Activated CD8-positive, alpha-beta memory T cell treated with anti-CD3 and anti-CD28 coated beads for 48 hours (primary cell): ENCODE measurements at places on chromosomes 1 and 21.

DNA sequence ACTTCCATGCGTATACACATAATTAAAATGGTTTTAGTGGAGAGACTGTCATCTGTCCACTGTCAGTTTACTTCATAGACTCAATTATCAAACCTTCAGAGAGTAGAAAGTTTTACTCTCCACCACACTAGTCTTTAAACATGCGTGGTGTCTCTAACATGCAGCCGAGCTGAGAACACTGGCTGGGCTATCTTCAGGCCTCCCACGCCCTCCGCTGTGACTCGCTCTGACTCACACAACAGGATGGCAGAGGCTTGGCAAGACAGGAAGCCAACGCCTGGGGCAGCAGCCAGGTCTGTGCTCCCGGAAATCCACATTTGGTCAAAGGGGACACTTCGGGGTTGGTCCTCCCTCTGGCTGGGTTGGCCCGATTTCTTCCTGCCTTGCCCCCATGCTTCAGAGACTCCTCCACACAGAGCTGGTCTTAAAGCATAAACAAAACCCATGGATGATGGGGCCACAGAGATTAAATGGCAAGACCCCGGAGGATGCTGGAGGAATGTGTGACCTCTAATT, 22.7 kb upstream of the IFNGR2 start:
- DNase-seq, result peak; percentile 66

DNA sequence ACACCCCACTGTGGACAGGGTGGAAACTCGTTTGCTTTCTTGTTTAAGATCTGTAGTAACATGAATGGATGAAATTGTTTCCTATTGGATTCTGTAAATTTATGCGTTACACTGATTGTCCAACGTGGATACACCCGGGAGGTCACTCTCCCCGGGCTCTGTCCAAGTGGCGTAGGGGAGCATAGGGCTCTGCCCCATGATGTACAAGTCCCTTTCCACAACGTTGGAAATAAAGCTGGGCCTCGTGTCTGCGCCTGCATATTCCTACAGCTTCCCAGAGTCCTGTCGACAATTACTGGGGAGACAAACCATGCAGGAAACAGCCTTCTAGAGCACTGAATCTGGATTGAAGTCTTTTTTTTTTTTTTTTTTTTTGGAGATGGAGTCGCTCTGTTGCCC, 1.4 kb downstream of the RCC1 start:
- DNase-seq, result peak; percentile 25

DNA sequence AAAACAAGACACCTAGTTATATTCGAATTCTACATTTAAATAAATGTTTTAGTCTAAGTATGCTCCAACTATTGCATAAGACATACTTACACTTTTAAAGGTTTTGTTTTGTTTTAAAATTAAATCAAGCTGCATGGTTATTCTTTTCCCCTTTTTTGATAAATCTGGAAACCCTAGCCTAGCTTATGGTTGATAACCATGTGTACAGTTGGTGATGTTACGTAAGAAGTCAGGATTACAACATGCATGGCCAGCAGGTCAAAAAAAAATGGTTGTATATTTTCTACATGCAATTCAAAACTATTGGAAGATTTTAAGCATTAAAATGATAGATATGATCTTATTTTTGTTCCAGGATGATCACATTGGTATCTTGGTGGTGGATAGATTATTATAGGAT, 1600.6 kb downstream of the PLA2G4A start:
- no peak for DNase-seq

GRCh38 chr1:41647221-41648135, 163.0 kb upstream of the EDN2 start:
- DNase-seq, result no peak

DNA sequence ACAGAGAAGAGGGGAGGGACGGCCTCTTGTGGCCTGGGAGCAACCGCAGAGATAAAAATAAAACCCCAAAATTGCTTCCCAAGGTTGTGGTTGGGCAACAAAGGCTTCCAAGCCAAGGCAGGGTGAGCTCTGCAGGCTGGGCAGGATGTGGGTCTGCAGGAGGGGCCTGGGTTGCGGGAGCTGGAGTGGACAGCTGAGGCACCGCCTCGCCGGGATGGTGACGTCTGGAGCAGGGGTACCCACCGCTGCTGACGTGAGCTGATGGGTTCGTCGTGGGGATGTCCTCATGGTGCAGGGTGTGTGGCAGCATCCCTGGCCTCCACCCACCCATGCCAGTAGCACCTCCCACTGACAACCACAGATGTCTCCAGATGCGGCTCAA, 3.7 kb downstream of the AURKAIP1 start:
- no peak for DNase-seq

- DNase-seq, result no peak
Observed at GRCh38 chr1:5271264-5271663, 616.9 kb downstream of the AJAP1 start.

DNA sequence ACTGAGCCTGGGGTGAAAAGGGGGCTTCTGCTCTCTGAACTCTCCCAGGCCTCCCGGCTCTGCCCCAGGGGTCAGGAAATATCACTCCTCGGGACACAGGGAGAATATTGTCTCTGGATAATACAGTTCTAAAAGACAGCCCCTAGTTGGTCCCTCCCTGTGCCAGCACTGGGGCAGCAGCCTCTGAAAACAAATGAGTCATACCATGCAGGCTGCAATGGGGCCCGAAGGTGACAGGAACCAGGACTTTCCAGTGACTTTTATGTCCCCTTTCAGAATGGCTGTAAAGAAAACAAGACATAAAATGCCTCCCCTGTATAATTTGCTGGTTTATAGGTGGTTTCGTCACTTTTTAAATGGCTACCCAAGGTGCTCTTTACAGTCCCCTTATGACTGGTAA, 360.0 kb downstream of the NPHP4 start:
- DNase-seq, result no peak

GRCh38 chr1:87560601-87561360, 232.1 kb downstream of the LMO4 start:
- DNase-seq, result no peak

- no peak for DNase-seq
Observed at GRCh38 chr1:183653462-183653794, 312 bp upstream of the APOBEC4 start.

- DNase-seq, result no peak
Observed at GRCh38 chr1:212981025-212981495, 30.7 kb downstream of the VASH2 start.

DNA sequence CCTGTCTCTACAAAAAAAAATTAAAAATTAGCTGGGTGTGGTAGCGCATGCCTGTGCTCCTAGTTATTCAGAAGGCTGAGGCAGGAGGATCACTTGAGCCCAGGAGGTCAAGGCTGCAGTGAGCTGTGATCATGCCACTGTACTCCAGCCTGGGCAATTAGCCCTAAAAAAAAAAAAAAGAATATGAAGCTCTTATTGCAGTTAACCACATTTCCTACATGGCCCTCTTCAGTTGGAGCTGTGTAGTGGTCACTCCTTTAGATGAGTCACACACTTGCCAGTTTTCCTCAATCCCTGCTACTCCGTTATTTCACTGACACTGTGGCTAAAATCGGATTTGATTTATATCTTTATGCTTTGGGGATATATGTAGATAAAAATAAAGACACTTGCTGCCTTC, 11.8 kb downstream of the NFYC start:
- no peak for DNase-seq

GRCh38 chr1:64757213-64757612, 12.3 kb downstream of the RAVER2 start:
- no peak for DNase-seq

- no peak for DNase-seq
Observed at GRCh38 chr1:155978973-155979429, 654 bp upstream of the ARHGEF2 start.

- DNase-seq, result no peak
Observed at GRCh38 chr1:162182090-162182489, 112.6 kb downstream of the NOS1AP start.

GRCh38 chr1:202278751-202279150, 63.0 kb downstream of the UBE2T start:
- no peak for DNase-seq

DNA sequence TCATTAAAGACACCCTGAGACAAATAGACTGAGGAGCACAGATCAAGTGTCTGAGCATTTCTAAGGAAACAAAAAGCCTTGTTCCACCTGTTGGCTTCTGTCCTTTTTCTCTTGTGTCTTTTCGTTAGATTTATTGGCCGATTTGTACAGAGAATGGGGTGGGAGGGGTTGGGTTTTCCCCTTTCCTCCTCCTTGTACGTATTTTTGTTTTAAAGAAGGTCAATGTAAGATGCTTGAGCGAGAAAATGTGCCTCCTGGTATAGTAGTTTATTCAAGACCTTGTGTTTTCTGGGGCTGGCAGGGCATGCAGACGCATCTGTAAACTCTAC, 1.2 kb downstream of the BCL9 start:
- no peak for DNase-seq

GRCh38 chr1:171107969-171108368, 17.3 kb downstream of the FMO3 start:
- no peak for DNase-seq

GRCh38 chr1:10765734-10766478, 30.5 kb downstream of the CASZ1 start:
- no peak for DNase-seq

- no peak for DNase-seq
Observed at GRCh38 chr1:31624731-31625514, 7.4 kb downstream of the HCRTR1 start.

- no peak for DNase-seq
Observed at GRCh38 chr1:55618199-55618598, 403.0 kb upstream of the USP24 start.

- no peak for DNase-seq
Observed at GRCh38 chr1:246437961-246438360, 69.1 kb downstream of the SMYD3 start.

DNA sequence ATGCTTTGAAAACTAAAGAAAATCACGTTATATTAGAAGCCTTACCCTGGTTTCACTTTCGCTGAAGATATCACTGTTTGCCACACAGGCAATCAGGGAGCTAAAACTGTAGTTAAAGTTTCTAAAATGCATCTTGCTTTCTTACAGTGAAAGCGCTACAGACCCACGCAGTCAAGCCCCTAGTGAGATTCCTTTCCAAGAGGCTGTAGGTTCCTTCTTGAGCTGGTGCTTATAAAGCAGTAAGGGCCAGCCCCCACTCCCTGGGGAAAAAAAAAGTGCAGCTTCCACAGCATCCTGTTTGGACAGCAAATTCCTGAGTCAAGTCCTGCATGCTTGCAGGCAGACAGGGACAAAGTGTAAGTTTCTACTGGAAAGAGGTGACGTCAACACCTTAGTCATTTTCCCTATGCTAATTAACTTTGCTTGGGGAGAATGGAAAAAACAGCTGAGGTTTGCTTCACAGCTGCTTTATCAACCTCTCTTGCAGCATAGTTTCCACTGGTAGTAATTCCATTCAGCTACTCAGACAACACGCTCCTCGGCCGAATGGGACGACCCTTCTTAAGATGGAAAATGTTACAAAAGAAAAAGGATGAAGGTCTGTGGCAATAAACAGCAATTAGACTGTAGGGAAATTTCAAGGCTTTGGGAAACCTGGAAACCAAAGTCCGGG, 14.7 kb upstream of the KCNE1 start:
- DNase-seq, result peak; percentile 13

DNA sequence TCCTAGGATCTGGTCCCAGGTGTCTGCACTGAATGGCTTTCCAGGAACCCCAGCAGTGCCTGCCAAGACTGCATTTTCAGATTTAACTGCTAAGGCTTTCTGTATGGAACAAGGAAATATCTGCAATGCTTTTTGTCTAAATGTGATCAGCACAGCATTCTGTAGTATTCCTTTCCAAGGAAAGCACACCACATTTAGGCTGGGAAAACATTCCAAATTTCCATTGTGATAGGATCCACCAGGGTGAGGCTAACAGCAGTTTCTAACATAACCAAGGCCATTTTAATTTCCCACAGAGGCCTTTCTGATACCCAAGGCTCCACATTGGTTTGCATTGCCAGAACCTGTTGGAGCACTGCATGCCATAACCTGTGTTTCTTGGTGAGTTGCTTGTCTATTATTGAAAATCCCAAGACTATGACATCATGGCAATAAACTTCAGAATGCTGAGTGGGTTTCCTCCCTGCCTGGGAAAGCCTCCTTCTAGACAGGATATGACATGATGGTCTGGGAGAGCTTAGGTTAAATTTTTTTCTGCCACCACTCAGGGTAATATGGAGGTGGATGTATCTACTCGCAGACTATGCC, 23.3 kb upstream of the PTGFRN start:
- DNase-seq, result no peak

- DNase-seq, result no peak
Observed at GRCh38 chr1:41365320-41365633, 4.0 kb downstream of the FOXO6 start.

DNA sequence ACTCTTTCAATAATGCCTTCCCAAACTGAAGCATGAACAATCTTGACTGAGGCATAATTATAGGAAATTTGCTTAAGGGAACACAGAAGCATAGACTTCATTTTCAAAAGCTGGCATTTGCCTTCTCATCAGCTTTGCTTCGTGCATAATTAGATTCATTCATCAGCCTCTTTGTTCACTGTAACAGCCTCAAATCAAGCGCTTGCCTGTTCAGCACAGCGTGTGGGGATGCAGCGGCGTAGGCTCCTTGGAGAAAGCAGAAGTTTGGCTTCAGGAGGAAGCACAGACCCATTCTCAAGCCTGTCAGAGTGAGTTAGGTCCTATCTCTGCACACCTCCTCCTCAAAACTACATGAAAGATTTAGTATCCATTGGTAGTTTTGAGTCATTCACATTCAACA, 246.4 kb upstream of the MAP1LC3C start:
- no peak for DNase-seq

- no peak for DNase-seq
Observed at GRCh38 chr21:39313042-39313570, 326 bp downstream of the BRWD1 start.

DNA sequence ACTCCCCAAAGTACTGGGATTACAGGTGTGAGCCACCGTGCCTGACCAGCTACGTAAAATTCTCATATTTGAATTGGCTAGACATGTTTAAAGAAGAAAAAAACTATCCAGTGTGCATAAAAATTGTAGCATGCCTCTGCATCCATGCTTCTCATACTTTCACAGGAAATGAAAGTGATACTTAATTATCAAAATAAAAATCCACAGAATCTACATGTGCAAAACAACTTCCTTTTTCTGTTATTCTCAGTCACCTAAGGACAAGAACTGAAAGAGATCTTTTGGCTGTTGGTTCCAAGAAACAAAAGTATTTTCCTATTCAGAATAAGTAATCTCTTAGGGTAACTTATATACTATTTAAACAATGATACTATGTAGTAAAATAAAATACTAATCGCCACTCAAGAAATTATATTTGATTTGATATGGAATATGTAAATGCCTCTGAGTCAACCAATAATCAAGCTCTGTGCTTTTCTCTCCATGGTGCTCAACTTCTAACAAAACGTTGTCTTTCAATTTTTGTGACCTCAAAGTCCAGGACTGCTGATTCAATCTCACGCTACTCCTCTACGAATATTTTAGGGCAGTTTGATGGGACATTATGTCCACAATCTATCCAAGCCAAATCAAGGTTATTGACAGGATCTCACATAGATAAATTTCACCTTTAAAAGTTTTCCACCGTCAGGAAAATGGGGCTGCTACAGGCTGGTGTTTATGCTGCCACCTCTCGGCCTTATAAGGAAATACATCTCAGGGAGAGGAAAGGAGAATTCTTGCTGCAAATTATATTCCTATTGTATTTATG, 102.7 kb downstream of the ZNF281 start:
- DNase-seq, result no peak

GRCh38 chr1:43327549-43328292, 9.9 kb upstream of the MPL start:
- DNase-seq, result no peak

- DNase-seq, result no peak
Observed at GRCh38 chr1:59500950-59501742, 204.3 kb downstream of the FGGY start.

- DNase-seq, result no peak
Observed at GRCh38 chr1:87329526-87330056, 911 bp downstream of the LMO4 start.

- DNase-seq, result no peak
Observed at GRCh38 chr1:8113262-8114220, 87.4 kb upstream of the ERRFI1 start.
